ENCODE measurements at places on chromosomes 13 and 19. TPM values are rescaled to one million over a fixed set of nuclear protein-coding genes. Genes with fewer than 3 reads are reported as not detected.

The RXFP2 gene
- total RNA-seq, result not detected

- DNase-seq, result no peak
Measured at GRCh38 chr13:113849981-113850721, 13.7 kb downstream of the GAS6 start.

GRCh38 chr13:87999240-87999700 lies 328.1 kb downstream of the SLITRK5 start:
- DNase-seq, result peak; percentile 13

DNA sequence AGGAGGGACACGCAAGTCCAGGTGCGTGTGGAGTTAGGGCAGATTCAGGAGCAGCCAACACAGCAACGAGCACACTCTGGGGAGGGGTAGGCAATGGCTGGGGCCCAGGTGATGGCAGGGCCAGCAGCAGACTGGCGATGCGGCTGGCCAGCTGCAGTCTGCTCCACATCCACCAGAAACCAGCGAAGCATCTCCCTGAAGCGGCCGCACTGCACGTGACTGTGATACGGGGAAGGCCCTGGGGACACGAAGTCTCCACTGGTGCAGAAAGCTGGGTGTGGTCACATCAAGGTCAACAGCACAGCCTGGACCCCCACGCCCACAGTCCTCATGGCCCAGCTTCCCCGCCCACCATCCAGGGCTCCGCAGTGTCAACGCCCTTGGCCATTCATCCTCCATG lies 21.3 kb upstream of the EPHX3 start:
- no peak for DNase-seq

The MBD3 gene
- 89.6 TPM for total RNA-seq

DNA sequence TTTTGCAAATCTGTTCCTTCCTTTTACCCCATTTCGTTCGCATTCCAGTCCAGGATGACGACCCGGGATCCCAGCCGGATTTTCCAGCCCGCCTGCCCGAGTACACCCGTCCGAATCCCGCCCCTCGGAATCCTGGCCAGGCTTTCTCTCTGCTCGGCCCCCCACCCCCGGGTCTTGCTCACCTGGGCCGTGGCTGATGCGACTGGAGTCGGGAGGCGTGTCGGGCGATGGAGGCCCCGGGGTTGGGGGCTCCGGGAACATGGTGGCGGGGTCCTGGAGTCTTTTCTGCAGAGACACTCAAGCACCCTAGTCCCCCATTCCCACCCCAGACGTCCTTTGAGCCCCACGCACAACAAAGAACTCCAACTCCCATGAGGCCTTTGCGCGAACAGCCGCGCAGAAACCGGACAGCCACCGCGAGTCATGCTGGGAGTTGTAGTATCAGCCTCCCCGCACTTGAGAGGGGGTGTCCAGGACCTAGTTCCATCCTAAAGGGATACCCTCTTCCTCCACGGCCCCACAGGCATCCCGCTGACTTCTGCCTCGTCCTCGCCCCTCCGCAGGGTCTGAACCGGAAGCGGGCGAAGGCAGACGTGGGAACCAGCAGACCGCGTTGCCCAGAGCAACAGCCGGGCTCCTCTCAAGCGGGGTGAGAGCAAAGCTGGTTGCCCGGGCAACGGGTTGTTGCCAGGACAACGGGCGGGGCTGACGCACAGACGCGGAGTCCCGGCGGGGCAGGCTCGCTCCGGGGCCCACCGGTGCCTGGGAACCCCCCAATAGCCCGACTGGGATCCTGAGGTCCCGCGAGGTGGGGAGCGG lies 1.1 kb downstream of the SYT5 start:
- DNase-seq, result peak; percentile 86

DNA sequence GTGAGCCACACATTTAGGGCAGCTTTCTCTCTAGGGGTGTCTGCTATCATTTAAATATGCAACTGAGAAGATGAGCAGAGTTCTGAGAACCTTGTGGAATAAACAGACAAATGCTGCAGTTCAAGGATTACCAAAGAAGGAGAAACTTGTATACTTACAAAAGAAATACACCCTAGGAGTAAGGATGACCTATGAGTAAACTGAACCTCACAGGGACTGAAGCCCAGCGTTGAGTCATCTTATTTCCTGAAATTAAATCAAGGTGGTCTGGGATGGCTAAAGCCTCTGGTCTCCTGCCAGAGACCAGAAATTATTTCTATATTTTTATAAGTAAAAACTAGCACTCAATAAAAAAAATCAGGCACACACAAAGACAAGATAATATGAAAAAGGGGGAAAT lies 40.1 kb downstream of the FAM216B start:
- peak; percentile 16 for DNase-seq

The ZNF417 gene
- 8.9 TPM for total RNA-seq

The CDX2 gene
- total RNA-seq, result not detected

GRCh38 chr13:99432609-99433542 lies 68.4 kb upstream of the TM9SF2 start:
- DNase-seq, result peak; percentile 74

DNA sequence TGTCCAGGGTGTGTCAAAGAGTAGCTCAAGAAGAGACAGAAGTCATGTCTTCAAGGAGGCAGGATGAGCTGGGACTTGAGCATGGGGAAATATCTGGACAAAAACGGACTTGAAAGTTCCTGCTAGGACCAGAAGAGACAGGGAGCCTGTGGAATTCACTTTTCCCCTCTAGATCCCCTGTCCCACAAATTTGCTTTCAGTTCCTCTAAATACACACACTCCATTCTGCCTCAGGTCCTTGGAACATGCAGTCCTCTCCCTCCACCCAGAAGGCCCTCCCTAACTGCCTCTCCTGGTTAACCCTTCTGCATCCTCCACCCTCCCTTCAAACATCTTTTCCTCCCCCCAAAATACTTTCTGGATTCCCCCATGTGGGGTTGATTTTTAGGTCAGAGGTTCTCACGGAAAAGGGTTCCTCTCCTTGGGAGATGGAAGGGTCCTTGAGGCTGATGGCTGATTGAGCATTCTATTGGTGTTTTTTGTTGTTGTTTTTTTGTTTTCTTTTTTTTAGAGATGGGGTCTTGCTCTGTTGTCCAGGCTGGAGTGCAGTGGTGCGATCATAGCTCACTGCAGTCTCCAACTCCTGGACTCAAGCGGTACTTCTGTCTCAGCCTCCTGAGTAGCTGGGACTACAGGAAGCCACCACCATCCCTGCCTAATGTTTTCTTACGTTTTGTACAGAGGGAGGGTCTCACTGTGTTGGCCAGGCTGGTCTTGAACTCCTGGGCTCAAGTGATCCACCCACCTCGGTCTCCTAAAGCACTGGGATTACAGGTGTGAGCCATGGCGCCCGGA lies 6.9 kb upstream of the RETN start:
- no peak for DNase-seq

DNA sequence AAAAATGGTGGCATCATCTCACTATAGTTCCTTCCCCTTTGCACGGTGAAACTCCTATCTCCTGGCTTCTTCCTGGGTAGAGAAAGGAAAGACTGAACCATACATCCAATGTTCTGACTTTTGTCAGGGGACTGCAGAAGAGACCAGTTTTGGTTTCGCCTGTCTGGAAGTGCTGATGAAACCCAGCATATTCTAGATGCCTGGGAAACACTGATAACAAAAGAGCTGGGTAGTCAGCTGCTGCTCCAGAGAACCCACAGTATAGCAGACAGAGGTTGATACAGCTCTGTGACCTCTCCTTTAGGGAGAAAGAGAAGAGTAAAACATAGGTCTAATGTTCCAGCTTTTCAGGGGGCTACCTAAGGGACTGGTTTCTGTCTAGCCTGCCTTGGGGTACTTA lies 695.3 kb downstream of the DIAPH3 start:
- DNase-seq, result no peak

- no peak for DNase-seq
Measured at GRCh38 chr19:44019498-44019897, 5.7 kb upstream of the ZNF222 start.

- no peak for DNase-seq
Measured at GRCh38 chr13:51360489-51360888, 21.0 kb downstream of the SERPINE3 start.

GRCh38 chr13:110330491-110331011 lies 23.5 kb downstream of the COL4A2 start:
- peak; percentile 81 for DNase-seq

The RINL gene
- total RNA-seq, result 0.99 TPM

- DNase-seq, result no peak
Measured at GRCh38 chr19:46720503-46721239, 3.8 kb upstream of the PRKD2 start.

The CEACAM8 gene
- total RNA-seq, result not detected

DNA sequence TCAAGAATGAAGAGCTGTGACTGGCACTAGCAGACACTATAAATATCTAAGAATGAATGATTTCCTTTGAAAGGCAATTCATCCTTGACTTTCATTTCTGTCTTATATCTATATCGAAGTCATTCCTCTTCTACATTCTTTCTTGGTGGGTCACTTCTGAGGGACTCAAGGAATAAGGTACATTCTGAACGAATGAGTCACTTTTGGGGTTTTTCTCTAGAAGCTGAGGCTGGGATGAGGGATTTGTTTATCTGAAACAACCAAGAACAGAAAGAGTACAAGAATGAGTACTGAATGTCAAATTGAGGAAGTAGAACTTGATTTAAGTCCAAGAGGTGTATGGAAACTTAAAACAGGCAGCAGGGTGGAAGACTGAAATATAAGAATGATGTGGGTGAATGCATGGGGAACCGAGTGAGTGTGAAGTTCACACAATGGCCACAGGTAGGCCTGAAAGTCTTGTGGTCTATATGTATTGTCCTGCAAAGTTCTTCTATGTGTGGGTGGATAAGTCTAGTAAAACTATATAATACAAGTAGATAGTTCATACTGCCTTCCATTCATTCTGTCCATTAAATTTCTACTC lies 343.9 kb downstream of the OXGR1 start:
- DNase-seq, result no peak

- no peak for DNase-seq
Measured at GRCh38 chr19:6210091-6210490, 69.7 kb downstream of the MLLT1 start.

GRCh38 chr19:45020071-45020470 lies 18.8 kb upstream of the CLASRP start:
- DNase-seq, result no peak

The PSG3 gene
- total RNA-seq, result not detected

The ERVK3-1 gene
- 29.2 TPM for total RNA-seq

- DNase-seq, result no peak
Measured at GRCh38 chr19:8254286-8255001, 45.3 kb downstream of the CERS4 start.

GRCh38 chr19:24002256-24002945 lies 84.6 kb upstream of the ZNF254 start:
- no peak for DNase-seq

The ZNF675 gene
- 8.7 TPM for total RNA-seq

The PSG7 gene
- 0.26 TPM for total RNA-seq

- DNase-seq, result no peak
Measured at GRCh38 chr13:52599848-52600603, 42.2 kb upstream of the HNRNPA1L2 start.

DNA sequence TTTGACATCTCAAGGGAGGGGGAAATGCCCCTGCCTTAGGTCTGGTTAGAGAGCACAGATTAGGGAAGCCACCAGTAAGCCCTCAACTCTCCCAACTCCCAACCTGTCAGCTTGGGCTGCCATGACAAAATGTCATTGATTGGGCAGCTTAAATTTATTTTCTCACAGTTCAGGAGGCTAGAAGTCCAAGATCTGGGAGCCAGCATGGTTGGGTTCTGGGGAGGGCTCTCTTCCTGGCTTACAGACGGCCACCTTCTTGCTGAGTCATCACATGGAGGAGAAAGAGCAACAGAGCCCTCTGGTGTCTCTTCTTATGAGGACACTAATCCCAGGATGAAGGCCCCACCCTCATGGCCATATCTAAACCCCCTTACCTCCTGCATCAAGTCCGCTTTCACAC lies 24.2 kb downstream of the C19orf12 start:
- DNase-seq, result peak; percentile 43

The DAND5 gene
- 0.12 TPM for total RNA-seq

The KPNA3 gene
- 53.5 TPM for total RNA-seq

DNA sequence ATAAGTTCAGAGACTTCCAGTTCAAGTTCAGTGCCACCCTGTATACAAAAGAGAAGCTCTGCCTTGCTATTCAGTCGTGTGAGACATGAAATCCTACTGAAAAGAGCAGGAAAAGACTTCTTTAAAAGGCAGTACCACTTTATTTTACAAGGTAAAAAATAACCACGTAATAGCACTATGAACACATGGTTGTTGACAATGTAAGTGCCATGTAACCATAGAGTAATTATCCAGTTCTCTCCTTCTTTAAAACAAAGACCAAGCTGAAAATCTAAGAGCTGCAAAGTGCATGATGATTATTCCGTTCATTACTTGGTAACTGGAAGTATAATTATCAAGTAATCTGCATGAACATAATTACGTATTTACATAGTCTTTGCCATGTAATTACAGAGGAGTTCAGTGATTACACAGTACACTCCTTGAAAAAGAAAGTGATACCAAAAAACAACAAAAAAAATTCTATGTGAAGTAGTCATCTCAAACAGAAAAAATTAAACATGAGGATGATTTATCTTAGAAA lies 288.7 kb downstream of the EFNB2 start:
- no peak for DNase-seq

The RNASEH2B gene
- 18.7 TPM for total RNA-seq

The RDH8 gene
- not detected for total RNA-seq

DNA sequence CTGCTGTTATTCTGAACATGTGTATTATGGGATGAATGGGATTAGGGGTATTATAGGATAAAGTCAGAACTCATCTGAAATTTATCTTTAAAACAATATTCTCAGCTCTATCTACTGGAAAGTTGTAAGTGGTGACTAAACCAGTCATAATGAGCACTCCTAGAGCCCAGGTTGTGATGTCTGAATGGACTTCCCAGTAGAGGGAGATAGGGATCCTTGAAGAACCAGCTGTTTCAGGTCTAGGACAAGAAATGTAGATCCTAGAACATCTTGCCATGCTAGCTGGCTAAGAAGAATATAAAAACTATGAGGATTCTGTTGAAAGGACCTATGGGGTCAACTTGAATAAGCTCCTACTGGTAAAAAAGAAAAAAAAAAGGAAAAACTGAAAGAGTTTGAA lies 310.8 kb downstream of the SLC7A1 start:
- DNase-seq, result no peak

Measured in HFFc6 (cell line).